ENCODE measurements at places on chromosomes 2 and 18.

DNA sequence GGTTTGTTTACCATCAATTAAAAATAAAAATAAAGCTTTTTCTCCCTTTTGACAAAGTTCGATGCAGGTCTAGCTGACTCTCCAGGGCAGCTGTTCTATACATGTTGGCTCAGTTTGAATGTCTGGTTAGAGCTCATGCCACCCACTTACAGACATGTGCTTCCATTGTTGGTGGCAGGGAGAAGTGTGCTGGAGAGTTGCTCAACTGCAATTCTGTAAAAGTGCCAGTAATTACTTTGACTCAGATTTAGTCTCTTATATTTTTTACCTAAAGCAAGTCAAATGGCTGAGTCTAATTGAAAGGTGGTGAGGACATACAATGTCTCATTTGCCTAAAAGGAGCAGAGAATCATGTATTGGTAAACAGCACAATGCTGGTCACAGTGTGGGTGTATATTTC, 609.1 kb upstream of the SYT4 start:
- no peak for DNase-seq

- no peak for DNase-seq
These were observed 98.2 kb downstream of the EIPR1 start for GRCh38 chr2:3279236-3279960.

- no peak for DNase-seq
These were observed 269.6 kb downstream of the HAUS1 start for GRCh38 chr18:46373791-46374190.

DNA sequence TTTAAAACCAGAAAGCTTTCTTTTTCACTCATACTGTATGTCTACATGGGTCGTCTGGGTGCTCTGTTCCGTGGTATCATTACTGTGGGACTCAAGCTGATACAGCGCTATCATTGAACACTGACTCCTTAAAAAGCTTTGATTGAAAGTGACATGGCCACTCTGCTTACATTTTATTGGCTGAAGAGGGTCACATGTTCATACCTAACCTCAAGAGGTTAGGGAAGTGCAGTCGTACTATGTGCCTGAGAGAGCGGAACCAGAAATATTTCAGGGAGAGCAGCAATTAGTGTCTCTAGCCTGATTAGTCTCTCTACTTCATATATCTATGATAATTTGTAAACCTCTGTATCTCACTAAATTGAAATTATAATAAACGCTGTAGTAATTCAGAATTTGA, 43.5 kb downstream of the PSMD14 start:
- no peak for DNase-seq

DNA sequence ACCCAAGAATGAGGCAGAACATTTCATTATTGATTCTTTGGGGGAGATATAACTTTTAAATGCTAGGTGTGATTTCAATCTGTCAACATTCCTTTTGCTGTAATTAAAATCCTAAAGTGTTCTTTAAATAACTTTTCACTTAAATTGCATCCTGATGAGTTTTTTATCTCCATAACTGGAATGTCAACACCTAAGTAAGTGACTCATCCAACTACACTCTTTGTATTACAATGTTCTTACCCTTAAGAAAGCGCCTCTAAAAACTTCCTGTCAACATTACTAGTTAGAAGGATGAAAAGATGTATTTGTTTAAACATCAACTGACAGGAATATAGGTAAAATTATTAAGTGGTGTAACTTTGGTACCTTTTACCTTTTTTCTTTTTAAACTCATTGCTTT, 1657.0 kb downstream of the LRP1B start:
- no peak for DNase-seq

GRCh38 chr2:181902625-181903024, 11.1 kb downstream of the ITPRID2 start:
- DNase-seq, result no peak

- peak; percentile 52 for DNase-seq
These were observed at the start of gene SEMA4C for GRCh38 chr2:96869822-96870625. SEMA4C (minus strand) TSS chr2:96870080; CDS start chr2:96867886, 2,194 bp downstream.

GRCh38 chr2:198874472-198874858, 583.3 kb downstream of the SATB2 start:
- no peak for DNase-seq

DNA sequence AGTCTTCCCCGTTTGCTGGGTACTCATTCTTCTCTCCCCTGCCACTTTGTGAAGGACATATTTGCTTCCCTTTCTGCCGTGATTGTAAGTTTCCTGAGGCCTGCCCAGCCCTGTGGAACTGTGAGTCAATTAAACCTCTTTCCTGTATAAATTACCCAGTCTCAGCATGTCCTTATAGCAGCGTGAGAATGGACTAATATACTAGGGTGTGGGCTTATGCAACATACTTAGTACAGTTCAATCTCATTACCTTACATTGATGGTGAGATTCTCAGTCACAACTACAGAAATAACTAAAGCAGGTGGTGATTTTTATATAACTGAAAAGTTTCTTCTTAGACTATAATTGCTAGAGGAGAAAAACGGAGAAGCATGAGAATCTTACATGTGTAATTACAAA, 237.9 kb upstream of the MMADHC start:
- no peak for DNase-seq

DNA sequence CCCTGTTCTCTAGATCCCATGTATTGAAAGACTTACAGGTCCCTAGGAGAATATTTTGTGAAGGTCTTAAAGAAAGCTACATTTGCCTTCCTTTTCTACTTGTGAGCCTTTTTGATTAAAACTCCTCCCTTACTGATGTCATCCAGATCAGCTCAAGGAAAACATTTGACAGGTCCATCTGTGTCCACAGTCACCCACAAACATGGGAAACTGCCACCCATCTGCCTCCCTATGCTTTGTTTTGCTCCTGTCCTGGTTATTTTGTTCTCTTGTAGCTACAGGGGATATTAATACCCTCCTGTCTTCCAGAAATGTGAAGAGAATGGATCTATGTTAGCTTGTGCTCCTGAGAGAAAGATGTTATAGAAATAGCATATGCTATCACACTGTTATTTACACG, 203.6 kb upstream of the GALNT5 start:
- no peak for DNase-seq

DNA sequence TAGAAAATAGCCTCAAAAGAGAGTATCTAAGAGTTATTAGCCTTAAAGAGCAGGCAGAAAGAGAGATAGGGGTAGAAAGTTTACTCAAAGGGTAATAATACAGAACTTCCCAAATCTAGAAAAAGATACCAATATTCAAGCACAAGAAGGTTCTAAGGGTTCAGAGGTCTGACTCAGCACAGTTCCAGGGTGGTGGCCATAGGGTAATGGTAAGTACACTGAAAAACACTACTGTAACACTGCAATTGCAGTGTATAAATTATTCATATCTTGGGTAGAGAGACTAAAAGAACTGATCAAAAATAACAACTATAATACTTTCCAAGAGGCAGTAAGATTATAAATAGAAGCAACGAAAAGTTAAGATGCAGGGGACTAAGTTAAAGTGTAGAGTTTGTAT, 115.2 kb downstream of the ROCK1 start:
- DNase-seq, result no peak

- peak; percentile 10 for DNase-seq
These were observed 19.0 kb downstream of the RND3 start for GRCh38 chr2:150468350-150468960.

GRCh38 chr2:234256516-234256915, 206.0 kb downstream of the SPP2 start:
- no peak for DNase-seq

- no peak for DNase-seq
These were observed 276.4 kb downstream of the RPIA start for GRCh38 chr2:88967844-88968243.
